ENCODE measurements at places on chromosomes 11 and 22.

DNA sequence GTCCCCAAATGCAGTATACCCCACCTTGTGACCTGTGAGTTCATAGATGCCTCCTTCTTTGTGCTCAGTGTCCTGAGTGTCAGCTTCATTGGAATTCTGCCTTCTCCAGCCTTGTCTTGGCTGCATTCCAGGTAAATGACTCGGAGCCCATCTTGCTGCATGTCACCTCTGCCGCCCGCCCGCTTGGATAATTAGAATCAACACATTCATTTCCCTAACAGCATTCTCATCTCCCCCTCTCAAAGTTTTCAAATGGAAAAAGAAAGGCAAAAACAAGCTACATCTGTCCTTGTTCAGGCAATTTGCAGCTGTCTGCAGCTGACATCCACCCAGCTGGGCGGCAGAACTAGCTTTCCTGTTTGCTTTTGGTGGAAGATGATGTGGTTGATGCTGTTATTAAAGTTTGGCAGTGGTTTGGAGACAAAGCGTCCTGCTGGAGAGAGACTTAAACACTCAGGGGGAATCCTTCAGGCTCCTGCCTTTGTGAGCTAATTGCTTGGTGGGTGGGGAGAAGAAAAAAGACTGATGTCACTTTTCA, 198.8 kb upstream of the SEZ6L start:
- DNase-seq = no peak

GRCh38 chr11:67456068-67456705, 1.0 kb downstream of the CABP4 start:
- DNase-seq = no peak

DNA sequence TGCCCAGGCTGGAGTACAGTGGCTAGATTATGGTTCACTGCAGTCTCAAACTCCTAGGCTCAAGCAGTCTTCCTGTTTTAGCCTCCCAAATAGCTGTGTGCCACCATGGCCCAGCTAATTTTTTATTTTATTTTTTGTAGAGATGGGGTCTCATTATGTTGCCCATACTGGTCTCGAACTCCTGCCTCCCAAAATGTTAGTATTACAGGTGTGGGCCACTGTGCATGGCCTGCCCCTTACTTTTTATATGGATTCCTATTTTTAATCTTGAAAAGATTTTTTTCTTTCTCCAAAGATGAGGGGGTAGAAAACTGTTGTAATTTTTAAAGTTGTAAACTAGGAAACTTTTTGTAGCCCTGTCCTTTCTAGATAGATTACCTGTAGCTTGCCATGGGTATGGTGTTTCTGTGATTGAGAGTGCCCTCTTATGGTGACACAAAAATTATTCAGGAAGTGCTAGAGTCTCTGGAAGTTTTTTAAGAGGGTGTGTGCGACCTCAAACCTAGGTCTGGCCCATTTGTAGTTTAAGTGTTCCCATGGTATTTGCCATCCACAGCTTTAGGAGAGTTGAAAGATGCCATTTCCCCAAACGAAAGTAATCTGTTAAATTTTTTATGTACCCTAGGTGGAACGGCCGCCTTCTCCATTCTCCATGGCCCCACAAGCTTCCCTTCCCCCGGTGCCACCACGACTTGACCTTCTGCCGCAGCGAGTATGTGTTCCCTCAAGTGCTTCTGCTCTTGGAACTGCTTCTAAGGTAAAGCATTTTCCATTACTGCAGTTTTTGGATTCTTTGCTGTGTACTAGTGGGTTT, 32.4 kb downstream of the MCAM start:
- DNase-seq = no peak

DNA sequence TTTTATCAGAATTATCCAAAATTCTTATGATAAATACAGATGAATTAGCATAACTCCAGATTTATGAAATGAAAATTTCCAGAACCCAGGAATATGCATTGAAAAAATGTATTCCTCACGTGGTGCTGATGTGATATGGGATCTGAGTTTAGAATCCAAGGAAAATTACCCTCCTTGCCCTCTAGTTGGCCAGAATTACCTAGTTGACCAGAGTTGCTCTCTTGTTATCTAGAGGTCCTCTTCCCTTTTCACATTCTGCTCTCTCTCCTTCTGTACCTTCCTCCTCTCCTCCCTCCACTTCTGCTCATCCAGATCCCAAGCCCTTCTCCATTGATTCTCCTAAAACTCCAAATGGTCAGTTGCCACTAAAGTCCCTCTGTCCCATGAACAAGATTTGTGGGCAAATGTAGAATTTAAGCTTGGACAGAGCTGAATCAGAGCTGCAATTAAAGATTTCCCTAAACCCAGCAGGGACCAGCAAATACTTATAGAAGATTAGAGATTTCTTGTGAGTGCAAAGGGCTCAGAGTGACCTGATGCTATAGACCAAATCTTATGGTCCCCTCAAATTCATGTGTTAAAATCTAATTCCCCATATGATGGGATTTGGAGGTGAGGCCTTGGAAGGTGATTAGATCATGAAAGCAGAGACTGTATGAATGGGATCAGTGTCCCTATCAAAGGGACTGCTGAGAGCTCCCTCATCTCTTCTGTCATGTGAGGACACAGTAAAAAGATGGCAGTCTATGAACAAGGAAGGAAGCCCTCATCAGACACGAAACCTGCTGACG, 103.2 kb upstream of the IGLL5 start:
- DNase-seq = no peak

DNA sequence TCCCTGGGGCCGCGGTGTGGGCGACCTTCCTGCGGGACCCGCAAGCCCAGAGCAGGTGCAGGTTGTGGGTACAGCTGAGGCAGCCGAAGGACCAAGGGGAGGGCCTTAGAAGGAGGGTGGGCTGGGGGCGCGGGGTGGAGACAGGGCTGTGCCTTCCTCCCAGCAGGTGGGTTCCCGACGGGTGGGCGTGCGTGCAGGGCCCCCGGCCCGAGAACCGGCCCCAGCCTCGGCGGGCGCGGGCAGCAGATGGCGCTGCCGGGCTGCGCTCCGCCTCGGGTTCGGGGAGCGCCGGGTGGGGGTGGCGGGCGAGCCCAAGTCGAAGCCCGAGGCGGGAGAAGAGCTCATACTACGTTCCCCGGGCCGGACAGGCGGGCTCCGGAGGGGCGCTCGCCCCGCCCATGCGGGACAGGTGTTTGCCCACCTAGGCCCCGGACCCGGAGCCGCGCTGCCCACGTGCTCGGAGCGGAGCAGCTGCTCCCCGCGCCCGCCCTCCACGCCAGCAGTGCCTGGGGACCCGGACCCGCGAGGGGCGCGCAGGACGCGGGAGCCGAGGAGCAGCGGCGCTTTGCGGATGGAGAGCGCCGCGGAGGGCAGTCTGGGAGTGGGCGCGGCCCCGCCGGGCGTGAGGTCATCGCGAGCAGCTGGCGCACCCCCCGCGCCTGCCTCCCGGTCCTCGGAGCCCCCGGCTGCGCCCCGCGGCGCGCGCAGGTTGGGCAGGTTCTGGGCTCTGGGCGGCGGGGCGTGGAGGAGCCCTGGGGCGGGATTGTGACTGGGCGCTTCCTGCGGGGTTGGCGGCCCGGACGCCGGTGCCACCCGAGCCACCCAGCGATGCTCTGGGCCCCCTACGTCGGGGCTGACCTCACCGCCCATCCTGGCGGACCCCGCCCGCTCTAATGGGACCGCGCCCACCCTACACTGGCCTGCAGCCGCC, 25.3 kb downstream of the DUSP8 start:
- peak; percentile 57 for DNase-seq

GRCh38 chr11:117597071-117597470, 199.9 kb downstream of the DSCAML1 start:
- no peak for DNase-seq

DNA sequence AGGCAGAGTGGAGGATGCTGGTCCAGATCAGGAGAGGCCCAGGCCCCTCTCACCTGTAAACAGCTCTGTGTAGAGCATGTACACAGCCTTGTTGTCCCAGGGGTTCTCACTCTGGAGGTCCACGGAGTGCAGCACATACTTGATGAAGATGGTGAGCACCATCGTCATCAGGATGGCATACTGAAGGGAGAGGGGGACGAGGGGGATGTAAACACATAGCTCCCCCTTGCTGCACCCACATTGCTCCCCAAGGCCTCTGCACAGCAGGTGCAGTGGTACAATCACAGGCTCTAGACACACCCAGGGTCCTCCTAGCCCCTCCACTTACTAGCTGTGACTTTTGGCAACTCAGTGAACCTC, 2.9 kb downstream of the SYVN1 start:
- no peak for DNase-seq

GRCh38 chr11:7600205-7600775, 73.0 kb downstream of the CYB5R2 start:
- DNase-seq = no peak

- DNase-seq = no peak
These were observed 23.6 kb upstream of the OR6M1 start for GRCh38 chr11:123829745-123830144.

DNA sequence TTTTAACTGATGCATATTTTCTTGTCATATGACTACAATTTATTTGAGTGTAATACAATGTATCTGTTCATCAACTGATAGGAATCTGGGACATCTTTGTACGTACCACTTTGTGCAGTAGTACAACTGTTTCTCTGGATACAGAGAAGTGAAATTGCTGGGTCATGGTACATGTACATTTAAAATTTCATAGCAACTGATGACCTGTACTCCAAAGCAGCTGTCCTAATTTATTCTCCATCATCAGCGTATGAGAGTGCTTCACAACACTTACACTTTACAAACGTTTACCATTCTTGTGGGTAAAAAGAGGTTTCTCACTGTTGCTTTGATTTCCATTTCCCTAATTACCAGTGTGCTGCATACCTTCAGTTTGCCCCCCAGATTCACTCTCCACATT, 552.8 kb upstream of the CADM1 start:
- DNase-seq = no peak

GRCh38 chr11:120228794-120229384, 11.1 kb upstream of the POU2F3 start:
- DNase-seq = no peak

GRCh38 chr11:749731-750130, 2.5 kb downstream of the TALDO1 start:
- DNase-seq = no peak

DNA sequence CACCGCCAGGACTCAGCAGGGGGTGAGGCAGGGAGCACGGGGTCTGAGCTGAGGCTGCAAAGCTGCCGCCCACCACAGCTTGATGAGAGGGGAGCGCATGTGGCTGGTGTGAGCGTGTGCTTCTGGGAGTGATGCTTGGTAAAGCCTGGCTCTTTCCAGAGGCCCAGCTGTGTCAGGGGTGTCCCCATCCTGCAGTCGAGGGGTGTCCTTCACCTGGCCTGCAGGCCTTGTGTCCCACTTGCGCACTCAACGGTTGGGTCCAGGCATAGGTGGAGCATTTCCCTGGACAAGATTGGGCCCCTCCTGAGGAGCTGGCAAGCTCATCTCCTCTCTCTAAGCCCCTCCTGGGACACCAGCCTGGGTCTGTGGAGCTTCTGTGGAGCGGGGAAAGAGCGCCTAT, 273.9 kb downstream of the TBC1D22A start:
- DNase-seq = no peak

DNA sequence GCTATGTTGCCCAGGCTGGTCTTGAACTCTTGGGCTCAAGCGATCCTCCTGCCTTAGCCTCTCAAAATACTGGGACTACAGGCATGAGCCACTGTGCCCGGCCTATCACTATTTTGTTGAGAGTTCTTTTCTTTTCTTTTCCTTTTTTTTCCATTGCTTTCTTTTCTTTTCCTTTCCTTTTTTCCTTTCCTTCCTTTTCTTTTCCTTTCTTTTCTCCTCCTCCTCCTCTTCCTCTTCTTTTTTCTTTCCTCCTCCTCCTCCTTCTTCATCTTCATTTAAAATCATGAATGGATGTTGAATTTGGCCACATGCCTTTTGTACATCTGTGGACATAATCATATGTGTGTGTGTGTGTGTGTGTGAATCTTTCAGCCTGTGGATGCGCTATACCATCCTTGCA, 25.7 kb upstream of the PRAME start:
- no peak for DNase-seq

DNA sequence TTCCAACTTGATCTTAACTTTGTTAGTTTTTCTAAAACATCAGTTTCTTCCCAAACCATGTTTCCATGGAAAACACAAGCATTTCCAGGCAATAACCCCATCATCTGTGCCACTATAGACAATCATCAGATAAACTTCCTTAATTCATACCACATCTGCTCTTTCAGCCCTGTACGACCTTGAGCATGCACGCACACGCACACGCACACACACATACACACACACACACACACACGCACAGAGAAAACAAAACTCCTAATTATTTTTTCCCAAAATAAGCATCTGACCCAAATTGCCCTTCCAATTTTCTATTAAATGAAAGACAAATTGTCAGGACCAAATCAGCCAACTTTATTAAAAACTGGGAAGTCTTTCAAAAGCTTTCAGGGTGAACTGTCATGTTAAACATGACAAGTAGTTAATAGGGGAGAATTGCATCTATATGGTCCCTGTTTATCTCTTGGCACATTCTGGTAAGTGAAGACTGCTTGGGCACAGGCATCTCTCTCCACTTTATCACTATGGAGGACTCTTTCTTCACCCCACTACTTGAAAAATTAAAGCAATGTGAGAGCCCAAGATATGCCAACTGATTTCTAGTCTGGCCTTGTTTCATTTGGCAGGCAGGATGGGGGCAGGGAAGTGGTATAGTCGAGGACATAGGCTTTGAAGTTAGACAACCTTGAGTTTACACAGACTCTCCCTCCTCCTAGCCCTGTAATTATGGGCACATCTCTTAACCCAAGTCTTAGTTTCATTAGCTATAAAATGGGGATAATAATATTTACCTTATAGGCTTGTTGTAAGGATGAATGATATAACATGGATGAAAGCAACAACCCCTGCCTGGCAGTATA, 15.1 kb downstream of the ADM start:
- no peak for DNase-seq

DNA sequence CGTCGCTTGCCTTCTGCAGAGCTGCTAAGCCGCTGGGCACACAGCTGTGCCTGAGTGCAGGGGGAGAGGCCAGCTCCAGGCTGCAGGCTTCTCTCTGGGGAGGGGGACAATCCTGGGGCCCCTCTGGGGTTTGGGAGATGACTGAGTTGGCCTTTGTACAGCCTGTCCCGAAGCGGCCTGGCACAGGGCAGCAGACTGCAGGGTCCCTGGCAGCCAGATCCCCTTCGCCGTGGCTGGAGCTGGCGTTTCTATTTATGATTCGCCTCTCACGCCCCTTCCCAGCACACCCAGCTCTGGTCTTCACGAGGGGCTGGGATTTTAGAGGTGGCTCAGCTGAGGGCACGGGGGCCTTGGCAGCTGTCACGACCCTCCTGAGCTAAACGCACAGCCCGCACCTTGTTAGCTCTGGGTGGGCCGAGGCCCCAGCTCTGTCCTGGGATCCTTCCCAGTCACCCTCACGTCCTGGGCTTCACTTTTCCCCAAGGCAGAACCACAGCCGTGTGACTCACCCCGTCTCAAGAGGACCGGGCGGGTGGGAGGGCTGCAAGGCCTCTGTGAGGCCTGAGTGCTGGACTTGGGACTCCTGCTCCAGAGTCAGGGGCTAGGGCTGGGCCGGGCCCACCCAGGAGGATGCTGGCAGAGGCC, 18.4 kb downstream of the OSBPL5 start:
- DNase-seq = no peak

GRCh38 chr11:11329062-11329806, 23.8 kb downstream of the CSNK2A3 start:
- DNase-seq = no peak

GRCh38 chr22:35792506-35792905, 74.8 kb downstream of the APOL5 start:
- DNase-seq = no peak

- DNase-seq = no peak
These were observed 413.6 kb downstream of the TBC1D22A start for GRCh38 chr22:47176026-47176389.
